ENCODE measurements at places on chromosomes 2 and 18.
A peak's percentile ranks its signal among the peaks of the same experiment; 100 is the strongest.

DNA sequence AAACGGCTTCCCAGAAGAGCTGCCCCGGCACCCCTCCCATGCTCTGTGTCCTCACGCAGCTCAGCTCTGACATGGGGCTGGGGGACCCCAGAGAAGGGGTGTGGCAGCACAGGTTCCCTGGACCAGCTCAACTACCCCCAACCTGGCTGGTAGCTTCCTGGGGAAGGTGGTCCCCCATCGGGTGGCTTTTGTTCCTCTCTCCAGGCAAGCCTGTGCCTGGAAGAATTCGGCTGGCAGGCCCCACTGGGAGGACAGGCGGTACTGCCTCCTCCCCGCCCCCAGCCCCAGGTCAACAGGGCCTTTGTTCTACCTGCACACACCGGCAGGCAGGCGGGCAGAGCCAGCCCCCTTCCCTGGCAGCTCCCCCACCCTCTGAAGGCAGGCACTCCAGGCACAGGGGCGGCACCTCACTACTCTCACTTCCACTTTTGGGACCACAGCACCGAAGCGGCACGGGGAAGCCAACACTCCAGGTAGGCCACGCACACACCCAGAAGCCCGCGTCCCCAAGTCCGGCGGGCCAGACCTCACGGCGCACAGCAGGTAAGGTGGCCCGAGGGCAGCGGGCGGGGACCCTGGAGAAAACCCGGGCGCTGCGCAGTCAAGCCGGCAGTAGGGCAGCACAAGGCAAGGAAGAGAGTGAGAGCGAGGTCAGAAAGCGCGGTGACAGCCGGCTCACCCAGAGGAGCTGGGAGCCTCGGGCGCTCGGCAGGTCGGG lies 1.3 kb downstream of the HS6ST1 start:
- no peak for DNase-seq

GRCh38 chr18:448116-448790 lies 52.2 kb downstream of the COLEC12 start:
- no peak for DNase-seq

GRCh38 chr18:24735624-24736231 lies 275.3 kb downstream of the HRH4 start:
- DNase-seq: no peak

DNA sequence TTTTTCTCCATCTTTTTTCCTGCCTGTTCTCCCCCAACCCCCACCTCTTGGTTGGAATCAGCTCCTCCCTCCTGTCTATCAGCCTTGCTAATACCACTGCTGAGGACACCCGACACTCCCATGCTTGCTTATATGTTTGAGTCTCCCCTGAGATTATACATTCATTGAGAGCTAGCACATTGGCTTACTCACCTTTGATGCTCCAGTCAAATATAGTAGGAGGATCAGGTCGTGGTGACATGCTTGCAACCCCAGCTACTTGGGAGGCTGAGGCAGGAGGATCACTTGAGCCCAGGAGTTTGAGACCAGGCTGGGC lies 91.5 kb upstream of the CCBE1 start:
- DNase-seq: no peak

GRCh38 chr2:36569267-36569856 lies 28.6 kb downstream of the FEZ2 start:
- no peak for DNase-seq

DNA sequence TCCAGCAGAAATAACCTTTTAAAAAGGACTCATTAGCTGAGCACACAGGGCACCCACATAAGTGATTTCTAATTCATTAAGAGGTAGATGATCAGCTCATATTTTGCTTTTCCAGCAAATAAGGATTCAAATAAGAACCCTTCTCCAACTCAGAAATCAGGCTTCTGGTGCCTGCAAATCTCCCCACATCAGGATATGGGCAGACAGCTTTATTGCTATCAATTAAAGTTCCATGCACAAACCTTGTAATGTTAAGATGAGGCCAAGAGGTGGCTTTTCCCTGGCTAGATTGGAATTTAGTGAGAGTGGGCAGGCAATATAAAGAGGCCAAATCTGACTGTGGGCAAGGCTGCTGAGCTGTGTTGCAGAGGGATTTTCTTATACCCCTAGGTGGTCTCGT lies 193.6 kb downstream of the SH3RF3 start:
- no peak for DNase-seq

DNA sequence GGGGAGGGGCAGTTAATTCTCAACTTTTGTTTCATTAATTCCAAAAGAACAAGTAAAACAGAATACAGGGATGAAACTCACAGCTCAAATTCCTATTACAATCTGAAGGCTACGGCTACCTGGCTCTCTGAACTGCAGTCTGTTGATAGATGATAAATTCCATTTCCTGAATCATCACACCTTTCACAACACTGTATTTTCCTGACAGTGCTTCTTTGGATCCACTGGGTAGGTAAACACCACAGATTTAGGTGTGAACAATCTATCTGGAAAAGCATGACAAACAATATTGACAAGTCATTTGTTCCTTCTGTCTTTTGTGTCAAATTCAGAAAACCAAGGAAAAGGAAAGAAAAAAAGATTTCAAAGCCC lies 843.2 kb downstream of the LRRTM4 start:
- no peak for DNase-seq

DNA sequence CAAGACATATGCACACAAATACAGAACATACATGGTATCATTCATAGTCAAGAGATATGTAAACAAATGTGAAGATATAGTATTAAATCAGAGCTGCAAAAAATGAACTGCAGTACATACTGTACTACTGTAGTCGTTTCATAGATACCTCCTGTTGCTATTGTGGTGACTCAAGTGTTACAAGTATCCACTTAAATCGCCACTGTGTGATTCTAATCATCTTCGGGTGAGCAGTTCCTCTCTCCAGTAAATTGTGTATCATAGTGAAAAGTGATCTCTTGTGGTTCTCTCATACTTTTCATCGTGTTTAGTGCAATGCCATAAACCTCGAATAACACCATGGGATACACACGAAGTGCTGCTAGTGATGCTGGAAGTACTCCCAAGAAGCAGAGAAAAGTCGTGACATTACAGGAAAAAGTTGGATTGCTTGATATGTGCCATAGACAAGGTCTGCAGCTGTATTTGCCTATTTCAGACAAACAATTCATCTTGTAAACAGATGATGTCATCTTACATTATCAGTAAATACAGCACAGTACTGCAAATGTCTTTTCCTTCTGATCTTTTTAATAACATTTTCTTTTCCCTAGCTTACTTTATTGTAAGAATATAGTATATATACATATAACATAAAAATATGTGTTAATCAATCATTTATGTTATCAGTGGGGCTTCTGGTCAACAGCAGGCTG lies 222.2 kb downstream of the BCL11A start:
- no peak for DNase-seq

GRCh38 chr18:32730620-32731091 lies 42.2 kb downstream of the KLHL14 start:
- DNase-seq: peak; percentile 86

- no peak for DNase-seq
Measured at GRCh38 chr2:192885569-192886160, 690.9 kb upstream of the TMEFF2 start.

DNA sequence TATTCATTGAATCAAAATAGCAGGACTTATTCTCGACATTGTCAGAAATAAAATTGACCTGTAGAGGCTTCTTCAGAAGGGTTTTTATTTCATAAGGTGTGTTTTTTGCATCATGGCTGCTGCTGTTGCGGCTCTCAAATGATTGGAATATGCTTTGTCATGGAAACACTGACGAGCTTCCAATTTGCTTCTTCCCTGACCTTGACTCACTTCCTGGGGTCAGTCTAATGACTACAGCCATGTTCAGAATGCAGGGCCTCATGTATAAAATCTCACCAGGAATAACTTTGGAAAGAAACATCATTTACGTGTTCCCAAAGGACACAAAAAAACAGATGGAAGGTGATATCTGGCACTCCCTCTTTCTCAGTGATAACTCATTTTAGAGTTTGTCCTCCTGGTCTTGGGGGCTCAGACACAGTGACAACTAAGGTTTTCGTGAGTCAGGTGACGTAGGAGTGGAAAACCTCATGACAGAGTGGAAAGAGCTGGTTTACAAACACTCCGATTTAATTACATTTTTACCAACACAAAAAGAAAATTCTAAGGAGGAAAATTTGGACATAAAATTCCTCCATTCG lies 467.0 kb upstream of the RAB12 start:
- DNase-seq: no peak

GRCh38 chr2:113187771-113188170 lies 14.0 kb downstream of the PSD4 start:
- no peak for DNase-seq

DNA sequence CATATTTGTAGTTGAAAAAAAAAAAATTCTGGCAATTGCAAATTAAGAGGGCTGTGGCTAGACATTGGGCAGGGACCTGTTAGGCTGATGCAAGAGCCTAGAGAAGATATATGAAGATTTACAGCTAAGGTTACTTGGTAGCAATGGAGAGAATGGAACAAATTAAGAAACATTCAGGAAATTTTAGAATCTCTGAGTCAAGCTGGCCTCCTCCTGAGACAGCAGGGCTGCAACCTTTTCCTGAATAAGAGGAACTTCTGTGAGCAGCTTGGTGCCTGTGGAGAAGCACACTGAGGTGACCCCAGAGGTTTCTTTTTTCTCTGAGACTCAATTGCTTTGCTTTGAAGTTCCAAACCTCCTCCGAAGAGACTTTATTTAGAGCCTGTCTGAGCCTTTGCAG lies 118.6 kb upstream of the LRATD1 start:
- DNase-seq: no peak

DNA sequence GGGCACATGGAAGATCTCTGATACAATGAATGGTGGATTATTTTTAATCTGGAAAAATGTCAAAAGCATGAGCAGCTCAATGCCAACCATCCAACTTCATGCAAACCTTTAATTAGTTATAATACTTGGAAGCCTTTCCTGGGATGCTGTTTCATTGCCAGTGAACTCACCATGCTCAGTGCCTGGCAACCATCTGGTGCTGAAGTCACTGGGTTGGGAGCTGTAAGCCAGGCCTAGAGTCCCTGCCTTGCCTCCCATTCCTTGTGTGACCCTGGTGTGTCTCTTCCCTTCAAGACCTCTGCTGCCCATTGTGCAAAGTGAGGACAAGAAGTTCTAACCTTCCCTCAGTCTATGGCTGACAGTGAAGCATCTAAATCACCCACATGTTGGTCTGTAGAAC lies 458.7 kb downstream of the RNF144A start:
- DNase-seq: no peak

- peak; percentile 39 for DNase-seq
Measured at GRCh38 chr2:164739966-164740365, 101.7 kb downstream of the COBLL1 start.

GRCh38 chr2:177568390-177568789 lies 175.8 kb downstream of the AGPS start:
- DNase-seq: no peak

DNA sequence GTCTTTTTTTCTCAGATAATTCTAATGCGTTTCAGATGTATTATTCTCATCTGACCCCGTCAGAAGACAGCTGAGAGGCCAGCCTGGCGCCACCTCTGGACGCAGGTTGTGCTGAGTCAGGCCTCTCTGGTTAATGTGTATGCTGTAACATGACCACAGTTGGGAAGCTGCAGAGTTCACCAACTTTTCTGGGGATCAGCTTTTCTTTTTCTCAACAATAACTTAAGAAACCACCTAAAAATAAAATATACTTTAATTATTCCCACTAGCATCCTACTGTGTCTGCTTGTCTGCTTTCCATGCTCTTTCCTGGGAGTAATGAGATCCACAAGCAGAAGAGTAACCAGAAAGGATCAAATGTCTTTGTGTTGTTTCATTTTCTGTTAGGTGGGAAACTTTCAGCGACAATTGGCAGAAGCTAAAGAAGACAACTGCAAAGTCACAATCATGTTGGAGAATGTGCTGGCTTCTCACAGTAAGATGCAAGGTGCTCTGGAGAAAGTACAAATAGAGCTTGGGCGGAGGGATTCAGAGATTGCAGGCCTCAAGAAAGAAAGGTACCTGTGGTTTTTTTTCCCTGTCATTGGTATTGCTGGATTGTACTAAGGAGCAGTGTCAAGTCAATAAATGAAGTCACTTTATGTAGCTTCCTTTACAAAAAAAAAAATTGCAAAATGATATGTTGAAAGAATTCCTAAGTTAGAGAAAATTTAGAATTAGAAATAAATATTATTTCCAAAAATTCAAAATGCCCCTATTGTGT lies 79.8 kb downstream of the CCDC150 start:
- DNase-seq: no peak

DNA sequence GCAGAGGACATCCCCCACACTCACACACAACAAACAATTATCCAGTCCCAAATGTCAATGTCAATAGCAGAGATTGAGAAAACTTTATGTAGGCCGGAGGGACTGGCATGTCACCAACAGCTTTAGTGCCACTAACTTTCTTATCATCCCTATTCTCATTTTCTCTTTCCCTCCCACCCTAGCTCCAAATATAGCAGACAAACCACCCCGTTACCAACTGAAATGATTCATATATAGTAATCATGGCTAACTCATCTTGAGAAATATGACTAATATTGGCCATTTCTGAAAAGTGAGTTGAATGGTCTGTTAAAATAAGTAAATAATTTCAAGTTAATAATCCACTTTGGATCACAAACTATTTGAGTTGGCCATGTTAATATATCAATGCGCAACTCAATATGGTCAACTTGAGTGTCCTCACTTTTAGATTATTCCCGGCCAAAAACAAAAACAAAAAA lies 242.1 kb upstream of the RND3 start:
- no peak for DNase-seq

DNA sequence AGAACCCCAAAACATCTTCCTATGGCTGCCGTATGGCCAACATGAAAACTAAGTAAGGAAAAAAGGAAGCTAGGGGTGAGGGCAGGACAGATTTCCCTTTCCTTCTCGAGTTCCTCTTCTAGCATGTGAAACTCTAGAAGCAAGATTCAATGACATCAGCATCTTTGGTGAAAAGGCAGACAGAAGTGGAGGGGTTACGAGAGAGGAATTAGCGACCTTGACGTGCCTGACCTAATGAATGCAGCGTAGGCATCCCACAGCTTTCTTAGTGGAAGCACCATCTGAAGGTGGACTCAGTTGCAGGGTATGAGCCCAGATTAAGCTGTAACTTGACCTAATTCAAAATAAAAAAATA lies 47.9 kb upstream of the PELI1 start:
- DNase-seq: no peak

DNA sequence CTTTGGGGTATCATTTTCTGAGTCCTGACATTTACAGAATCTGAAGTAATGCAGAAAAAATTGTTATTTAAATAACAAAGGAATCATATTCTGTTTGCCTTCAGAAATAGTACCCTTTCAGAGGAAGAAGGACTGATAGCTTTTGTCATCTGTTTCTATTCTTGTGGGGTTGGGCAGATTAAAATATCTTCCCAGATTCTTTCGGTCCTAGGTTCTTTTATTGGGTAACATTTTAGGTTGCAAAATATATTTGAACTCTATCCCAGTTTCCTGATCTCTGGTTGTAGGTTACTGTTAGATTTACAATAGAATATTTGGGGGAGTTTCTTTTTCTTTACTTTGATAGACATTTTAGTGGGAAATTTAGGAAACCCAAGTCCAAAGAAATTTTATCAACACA lies 550.5 kb downstream of the SPAG16 start:
- DNase-seq: no peak

All from foreskin melanocyte (primary cell).